NCI-H510A treated with DMSO at 0.1 percent for 48 hours (cell line): ENCODE measurements at places on chromosomes 13 and 19.

GRCh38 chr13:100962585-100962984, 288.0 kb upstream of the TMTC4 start:
- no peak for DNase-seq

DNA sequence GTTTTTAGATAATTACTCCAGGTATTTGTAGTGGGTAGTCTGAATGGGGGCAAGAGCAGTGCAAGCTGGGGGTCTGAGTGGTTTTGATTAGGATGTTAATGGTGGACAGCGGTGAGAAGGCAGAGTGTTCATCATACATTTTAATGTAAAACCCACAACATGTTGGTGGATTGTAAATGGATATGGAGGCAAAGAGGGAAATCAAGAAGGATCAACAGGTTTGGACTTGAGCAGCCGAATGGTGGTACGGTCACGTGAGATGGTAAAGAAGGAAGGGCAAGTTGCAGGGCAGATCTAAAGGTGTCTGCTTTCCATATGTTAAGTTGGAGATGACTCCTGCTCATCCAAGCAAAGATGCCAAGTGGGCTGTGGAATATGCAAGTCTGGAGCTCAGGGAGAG, 9.5 kb downstream of the ZNF30 start:
- DNase-seq = no peak

DNA sequence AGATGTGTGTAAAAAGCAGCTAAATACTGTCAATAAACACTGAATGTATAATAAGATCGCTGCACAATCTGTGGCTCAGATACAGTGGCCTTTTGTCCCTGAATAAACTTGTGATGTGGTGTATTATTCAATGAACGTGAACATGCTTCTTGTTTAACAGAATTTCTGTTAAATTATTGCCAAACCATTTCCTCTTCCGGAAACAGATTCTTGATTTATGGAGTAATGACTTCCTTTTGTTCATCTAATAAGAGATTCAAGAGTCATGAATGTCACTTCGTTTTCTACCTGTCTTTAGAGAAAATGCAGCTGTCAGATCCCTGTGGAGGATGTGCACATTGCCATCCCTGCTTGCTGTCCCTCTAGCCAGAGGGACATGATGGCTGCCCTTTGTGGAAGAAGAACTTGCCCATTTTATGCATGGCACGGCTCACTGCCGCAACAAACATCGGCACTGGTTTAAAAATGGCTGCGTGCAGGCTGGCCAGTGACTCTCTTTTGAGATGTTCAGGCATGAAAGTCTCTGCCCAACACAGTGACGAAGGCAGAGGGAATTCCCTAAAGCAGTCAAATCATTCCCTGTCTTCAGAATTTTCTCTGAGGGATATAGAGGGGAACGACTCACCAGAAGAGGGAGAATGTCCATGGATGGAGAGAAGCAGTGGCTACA, 3.1 kb upstream of the TNFSF13B start:
- no peak for DNase-seq

- no peak for DNase-seq
These were observed 2.0 kb downstream of the RAB8A start for GRCh38 chr19:16113727-16114126.

- no peak for DNase-seq
These were observed 2.7 kb downstream of the PRKACA start for GRCh38 chr19:14114854-14115253.

DNA sequence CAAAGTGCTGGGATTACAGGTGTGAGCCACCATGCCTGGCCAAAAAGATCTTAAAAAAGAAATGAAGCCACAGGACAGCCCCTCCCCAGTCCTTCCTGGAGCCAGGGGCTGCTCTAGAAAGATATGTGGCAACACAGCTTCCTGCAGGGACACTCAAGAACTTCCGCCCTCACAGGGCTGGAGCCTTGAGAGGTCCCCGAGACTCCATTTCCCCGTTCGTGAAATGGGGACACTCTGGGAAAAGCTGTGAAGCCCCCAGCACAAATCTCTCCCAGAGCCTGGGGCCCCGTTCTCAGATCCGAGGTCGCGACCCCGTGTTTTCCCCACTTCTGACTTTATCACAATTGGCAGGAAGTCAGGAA, 2.5 kb upstream of the GPX4 start:
- no peak for DNase-seq

GRCh38 chr13:35349673-35350278, 126.7 kb downstream of the MAB21L1 start:
- no peak for DNase-seq

DNA sequence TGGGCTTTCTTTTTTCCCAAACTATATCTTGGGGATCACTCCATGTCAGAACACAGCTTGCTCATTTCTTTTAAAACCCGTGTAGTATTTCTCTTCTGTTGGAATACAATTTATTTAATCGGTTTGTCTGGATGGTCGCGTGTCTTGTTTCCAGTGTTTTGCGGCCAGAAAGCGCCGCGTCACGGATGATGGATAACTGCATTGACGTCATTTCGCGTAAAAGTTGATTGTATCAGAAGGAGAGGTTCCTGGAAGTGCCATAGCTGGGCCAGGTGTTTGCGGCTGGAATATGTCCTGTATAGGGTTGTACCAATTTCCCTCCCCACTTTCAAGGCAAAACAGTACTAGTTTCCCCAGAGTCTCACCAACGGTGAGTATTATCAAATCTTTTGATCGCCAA, 9.7 kb downstream of the ACTL9 start:
- no peak for DNase-seq

- DNase-seq = no peak
These were observed 26.8 kb upstream of the TINCR start for GRCh38 chr19:5594521-5594950.

- DNase-seq = no peak
These were observed 515.0 kb downstream of the TBC1D4 start for GRCh38 chr13:74966814-74967424.

DNA sequence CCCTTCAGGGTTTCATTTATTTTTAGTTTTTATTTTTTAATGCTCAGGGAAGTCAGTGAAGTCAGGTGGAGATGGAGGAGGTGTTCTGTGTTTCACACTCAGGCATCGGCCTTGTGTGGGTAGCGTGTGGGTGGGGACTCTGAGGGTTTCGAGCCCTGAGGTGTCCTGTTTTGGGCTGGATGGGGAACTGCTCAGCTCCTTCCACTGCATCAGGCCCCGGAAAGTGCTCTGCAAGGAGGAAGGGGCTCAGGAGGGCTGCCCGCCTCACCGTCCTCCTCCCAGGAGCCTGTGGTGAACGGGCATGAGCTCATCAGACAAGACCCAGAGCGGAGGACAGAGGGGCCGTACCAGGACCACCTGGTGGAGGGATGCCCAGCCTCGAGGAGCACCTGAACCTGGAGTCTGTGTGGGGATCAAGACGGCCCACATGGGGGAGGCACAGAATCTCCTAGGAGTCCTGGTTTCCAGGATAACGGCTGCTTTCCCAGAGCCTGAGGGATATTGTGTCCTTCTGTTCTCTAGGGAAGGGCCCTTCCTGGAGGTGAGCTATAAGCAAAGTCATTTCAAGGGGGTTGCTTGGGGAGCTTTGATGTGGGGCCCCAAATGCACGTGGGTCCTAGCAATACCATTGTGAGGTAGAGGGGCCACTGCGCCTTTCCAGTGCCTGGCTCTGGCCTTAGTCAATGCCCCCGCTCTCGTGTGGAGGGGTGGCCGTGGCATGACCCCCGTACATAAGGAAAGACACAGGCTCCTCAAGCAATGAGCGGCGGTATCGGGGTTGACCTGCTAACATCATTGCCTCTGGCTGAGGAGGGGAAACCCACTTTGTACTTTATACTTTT, 13.5 kb upstream of the GAS6 start:
- DNase-seq = no peak

GRCh38 chr19:18320865-18321733, 1.8 kb downstream of the LSM4 start:
- no peak for DNase-seq

DNA sequence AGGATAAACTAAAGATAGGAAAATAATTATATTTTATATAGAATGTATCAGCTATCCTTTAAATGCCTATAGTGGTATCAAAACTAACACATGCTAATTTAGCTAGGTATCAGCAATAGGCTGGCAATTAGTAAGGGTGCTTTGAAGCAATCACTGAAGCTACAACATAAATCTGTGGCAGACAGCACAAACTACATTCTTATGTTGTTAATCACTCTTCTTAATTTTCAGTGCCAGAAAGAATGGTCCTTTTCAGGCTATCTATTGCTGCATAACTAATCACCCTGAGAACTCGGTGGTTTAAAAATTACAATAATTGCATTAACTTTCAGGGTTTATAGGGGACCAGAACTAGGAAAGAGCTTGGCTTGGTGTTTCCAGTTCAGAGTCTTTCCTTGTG, 963.1 kb downstream of the EFNB2 start:
- no peak for DNase-seq

GRCh38 chr13:43783820-43784219, 3.0 kb downstream of the ENOX1 start:
- DNase-seq = peak; percentile 9

DNA sequence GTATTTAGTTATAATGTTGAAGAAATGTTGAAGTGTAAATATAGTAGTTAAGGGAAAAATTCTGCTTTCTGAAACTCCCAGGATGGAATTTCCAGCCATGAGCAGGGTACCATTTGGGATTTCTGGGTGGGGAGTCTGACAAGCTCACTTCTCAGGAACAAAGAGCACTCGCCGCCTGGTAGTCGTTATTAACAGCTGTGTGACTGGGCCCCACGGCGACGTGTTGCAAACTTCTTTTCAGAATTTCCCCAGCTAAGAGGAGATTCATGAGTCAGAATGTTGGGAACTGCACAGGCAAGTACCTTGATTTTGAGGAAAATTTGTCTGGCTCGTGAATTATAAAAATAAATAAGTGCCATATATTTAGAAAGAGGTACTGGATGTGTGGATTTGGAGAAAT, 103.7 kb downstream of the LACC1 start:
- no peak for DNase-seq

DNA sequence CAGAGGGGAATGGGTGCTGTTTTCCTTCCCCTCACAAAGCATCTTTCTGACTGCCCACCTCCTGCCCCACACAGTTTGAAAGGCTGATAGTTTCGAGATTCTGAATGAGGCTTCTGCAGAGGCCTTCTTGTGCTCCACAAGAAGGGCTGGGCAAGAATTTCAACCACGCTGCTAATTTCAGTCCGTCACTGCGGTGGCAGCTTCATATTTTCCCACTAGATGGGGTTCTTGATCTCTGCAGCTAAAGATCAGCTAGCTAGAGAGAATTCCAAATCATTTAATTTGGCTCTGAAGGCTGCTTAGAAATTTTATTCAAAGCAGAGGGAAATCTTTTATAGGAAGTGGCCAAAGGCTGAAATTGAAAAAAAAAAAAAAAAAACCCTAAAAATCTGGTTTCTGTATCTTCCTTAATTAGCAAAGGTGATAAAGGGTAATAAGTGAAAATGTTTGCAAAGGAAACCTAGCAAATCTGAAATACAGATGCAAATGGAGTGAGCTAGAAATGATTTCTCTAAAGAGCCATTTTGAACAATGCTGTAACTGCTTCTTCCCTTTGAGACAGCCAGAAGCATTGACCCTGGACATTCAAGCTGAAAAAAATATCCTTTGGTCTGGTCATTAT, 38.0 kb upstream of the C13orf42 start:
- peak; percentile 13 for DNase-seq

DNA sequence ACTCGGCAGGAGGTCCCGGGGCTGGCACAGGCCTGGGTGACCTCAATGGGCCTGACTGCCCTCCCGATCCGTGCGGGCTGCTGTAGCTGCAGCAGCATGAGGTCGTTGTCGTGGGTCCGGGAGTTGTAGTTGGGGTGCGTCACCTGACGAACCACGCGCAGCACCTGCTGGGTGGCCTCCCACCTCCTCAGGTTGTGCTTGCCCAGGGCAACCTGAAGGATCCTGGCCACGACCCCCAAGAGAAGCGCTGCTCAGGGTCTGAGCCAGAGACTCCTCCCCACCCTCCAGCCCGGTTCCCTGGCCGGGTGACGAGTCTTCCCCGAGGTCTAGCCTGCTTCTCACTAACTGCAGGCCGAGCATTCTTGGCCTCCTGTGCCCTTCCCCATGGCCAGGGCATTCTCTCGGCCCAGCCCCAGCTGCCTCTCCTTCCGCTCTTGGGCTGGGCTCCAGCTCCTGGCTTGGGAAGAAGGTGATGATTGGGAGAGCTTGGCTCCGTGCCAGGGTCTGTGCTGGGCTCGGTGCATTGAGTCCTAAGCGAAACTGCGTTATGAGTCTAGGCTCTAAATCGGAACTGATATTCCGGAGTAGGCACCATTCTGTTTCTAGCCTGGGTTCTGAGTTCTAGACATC, 3.1 kb downstream of the KLK14 start:
- DNase-seq = no peak

DNA sequence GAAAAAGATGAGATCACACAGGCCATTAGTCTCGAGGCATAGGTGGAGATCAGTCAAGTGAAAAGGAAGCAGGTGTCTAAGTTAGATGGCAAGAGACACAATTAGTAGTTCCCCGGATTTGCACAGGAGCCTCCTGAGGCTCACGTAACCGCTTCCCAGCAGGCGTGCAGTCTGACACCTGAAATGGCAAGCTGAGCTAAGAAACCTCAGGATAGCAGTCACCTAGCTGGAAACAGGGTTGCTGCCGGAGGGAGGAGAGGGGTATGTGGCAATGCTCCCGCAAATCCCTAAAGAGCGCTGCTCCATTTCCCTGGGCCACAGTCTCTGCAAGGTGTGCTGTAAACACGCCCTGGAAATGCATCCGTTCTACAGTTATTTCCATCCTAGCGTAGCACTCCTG, 1151.0 kb downstream of the DIAPH3 start:
- DNase-seq = no peak

GRCh38 chr19:57802269-57802668, 12.4 kb downstream of the ZNF552 start:
- no peak for DNase-seq

- DNase-seq = no peak
These were observed 15.9 kb downstream of the IRS2 start for GRCh38 chr13:109770436-109770835.

DNA sequence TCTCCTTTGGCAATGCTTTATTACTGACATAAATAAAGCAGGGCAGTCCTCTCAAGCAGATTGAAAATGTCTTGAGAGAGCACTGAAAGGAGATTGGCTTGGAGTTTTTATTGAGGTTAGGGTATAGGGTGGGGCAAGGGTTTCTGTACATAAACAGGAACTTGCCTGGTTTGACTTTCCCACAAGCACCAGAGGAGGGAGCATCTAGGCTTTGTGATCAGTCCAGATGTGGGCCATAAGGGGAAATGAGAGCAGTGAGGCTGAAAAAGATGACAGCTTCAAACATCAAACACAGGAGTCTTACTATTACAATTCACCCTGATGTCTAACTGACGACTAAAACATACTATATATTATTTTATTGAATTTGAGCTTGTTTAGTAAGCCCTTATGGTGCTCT, 260.9 kb downstream of the MTUS2 start:
- no peak for DNase-seq

DNA sequence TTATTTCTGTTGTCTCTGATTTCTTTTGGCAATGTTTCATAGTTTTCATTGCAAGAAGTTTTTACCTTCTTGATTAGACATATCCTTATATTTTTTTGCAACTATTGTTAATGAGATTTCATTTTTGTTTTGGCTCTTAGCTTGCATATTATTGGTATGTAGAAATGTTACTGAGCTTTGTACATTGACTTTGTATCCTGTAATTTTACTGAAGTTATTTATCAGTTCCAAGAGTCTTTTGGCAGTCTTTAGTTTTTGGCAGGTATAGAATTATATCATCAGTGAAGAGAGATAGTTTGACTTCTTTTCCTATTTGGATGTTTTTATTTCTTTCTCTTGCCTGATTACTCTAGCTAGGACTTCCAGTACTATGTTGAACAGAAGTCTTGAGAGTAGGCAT, 375.7 kb downstream of the TDRD3 start:
- DNase-seq = no peak
